ENCODE measurements at places on chromosomes 7 and 10. TPM values are rescaled to one million over a fixed set of nuclear protein-coding genes. Genes with fewer than 3 reads are reported as not detected.

DNA sequence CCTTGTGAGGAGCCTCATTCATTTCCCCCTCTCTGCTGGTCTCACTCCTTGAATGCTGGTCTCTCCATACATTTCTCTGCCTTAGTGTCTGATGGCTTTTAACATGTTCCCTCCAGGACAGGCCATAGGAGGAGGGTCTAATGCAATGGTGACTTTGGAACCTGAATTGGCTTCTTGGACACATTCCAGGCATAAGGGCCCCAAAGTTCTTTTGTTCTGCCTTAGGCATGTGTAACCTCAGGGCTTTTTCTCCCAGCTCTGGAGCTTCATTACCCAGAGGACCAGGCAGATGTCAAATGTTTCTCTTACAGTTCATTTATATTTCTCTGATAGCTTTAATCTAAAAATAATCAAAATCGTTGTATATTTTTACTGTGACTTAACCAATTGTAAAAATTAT lies 162.6 kb downstream of the SDK1 start:
- no peak overlapping the region for H3K4me3 ChIP-seq
- no peak overlapping the region for H3K27ac ChIP-seq
- DNase-seq: no peak
- H3K4me1 ChIP-seq: no peaks in the 10 kb centered on the region

The NAT16 gene
- total RNA-seq: not detected

The PDE6C gene
- not detected for total RNA-seq

DNA sequence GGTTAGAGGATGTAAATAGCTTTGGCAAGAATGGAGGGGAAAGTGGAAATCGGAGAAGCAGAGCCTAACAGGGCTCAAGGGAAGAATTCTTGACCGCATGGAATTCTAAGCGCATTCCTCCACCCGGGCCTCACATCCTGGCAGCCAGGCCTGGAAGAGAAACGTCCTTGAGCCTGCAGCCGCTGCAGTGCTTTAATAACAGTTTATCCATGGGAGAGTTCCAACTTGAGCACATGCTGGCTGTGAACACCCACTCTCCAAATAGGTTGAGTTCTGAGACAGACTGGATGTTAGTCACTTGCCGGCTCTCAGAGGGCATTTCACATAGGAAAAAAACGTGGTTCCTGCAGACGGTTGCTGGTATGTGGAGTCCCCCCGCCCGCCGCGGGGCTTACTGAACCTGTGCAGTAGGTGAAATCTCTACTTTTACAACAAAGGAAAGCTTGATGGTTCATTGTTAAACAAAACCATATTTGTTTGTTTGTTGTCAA lies 61.4 kb upstream of the STEAP1B start:
- H3K4me1 ChIP-seq: peaks cover 62% of the 10 kb centered on the region
- peak; percentile 75 for DNase-seq

DNA sequence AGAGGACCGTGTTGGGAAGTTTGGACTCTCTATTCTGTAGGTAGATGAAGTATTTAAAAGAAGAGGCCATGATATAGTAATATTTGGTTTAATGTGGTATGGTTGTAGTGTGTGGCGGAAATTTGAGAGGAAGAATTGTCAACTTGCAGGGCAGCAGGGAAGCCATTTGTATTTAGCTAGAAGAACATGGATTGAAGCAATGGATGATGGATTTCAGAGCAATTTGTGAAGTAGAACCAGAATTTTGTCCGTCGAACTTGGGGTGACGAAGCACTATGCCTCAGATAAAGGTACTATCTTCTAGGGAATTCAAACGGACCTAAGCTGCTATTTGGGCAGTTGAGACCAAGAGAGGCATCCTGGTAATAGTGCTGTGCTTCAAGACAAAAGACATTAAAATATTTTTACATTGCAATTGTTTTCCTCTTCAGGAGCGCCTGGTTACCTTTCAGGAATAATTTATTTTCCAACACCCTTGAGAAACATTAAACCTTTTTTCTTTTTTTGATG lies 615 bp upstream of the WBP1L start:
- peaks cover 49% of the 10 kb centered on the region for H3K4me1 ChIP-seq
- no peaks in the 10 kb centered on the region for H3K27me3 ChIP-seq
- peak overlapping the region; percentile 90 for H3K4me3 ChIP-seq

- no peaks in the 10 kb centered on the region for H3K27me3 ChIP-seq
- H3K36me3 ChIP-seq: no peaks in the 10 kb centered on the region
- peak; percentile 31 for DNase-seq
- H3K27ac ChIP-seq: peak overlapping the region; percentile 90
Observed at GRCh38 chr10:118754229-118754555, 578 bp downstream of the CACUL1 start.

The DGKI gene
- 1.3 TPM for total RNA-seq
